ENCODE measurements at places on chromosomes 13 and 19. TPM values are rescaled to one million over a fixed set of nuclear protein-coding genes. Genes with fewer than 3 reads are reported as not detected.

ZNF101 gene
- 12.8 TPM for total RNA-seq

SPRED3 gene
- total RNA-seq, result 15.7 TPM

FARP1 gene
- total RNA-seq, result 77.7 TPM

SIGLEC10 gene
- not detected for total RNA-seq

Measured in endothelial cell of umbilical vein (primary cell).